ENCODE measurements at places on chromosomes 6 and 20.

DNA sequence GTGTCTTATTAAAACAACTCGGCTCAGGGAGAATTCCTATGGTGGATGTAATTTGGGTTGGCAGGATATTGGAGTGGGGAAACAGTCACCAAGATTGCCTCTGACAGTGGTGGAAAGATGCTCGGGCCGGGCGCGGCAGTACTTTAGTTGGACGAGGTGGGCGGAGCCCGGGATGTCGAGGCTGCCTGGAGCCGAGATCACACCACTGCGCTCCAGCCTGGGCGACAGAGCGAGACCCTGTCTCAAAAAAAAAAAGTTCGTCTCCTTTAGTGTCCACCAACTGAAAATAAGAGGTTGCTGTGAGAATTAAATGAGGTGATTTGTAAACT lies 621 bp downstream of the NOL7 start:
- peak; percentile 9 for DNase-seq

- no peak for DNase-seq
These were observed 1.1 kb upstream of the SAMD5 start for GRCh38 chr6:147507162-147508041.

DNA sequence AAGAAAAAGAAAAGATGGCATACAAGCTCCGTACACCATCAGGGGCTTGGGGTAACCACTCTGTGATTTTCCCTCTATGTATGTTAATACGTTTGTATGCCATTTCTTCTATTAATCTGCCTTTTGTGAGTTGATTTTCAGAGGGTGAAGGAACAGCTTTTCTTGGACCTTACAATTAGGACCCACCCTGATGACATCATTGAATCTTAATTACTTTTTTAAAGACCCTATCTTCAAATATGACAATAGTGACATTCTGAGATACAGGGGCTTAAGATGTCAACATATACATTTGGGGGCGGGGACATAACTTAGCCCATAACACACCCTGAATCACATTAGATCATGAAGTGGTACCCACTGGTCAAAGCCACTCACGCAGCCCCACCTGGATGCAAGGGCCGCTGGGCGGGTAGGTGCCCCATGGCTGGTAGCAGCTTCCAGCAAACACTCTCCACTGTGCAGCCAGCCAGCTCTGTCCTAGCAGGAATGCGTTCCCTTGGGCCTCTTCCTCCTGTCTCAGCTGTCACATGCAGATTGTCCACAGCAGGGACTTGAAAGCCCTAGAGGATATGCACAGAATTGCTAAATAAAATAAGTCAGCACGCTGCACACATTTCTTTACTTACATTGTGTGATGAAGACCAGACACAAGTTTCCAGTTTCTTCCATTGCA lies 74.5 kb downstream of the FOXF2 start:
- no peak for DNase-seq

GRCh38 chr6:147060636-147061035 lies 143.6 kb upstream of the STXBP5 start:
- DNase-seq, result no peak

DNA sequence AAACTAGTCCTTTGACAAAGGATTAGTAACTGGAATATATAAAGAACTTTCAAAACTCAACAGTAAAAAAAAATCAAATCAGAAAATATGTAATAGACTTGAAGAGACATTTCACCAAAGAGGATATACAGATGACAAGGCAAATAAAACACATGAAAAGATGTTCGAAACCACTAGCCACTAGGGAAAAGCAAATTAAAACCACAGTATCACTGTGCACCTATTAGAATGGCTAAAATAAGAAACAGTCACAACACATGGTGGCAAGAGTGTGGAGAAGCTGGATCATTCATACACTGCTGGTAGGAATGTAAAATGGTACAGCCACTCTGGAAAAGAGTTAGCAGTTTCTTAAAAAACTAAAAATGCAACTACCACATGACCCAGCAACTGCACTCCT lies 14.9 kb downstream of the ZBTB2 start:
- no peak for DNase-seq

- no peak for DNase-seq
These were observed 38.7 kb downstream of the TGM2 start for GRCh38 chr20:38126146-38126921.

- no peak for DNase-seq
These were observed 8.7 kb downstream of the MAFB start for GRCh38 chr20:40680161-40680959.

- no peak for DNase-seq
These were observed 156.1 kb downstream of the SLC35B3 start for GRCh38 chr6:8279041-8279805.

DNA sequence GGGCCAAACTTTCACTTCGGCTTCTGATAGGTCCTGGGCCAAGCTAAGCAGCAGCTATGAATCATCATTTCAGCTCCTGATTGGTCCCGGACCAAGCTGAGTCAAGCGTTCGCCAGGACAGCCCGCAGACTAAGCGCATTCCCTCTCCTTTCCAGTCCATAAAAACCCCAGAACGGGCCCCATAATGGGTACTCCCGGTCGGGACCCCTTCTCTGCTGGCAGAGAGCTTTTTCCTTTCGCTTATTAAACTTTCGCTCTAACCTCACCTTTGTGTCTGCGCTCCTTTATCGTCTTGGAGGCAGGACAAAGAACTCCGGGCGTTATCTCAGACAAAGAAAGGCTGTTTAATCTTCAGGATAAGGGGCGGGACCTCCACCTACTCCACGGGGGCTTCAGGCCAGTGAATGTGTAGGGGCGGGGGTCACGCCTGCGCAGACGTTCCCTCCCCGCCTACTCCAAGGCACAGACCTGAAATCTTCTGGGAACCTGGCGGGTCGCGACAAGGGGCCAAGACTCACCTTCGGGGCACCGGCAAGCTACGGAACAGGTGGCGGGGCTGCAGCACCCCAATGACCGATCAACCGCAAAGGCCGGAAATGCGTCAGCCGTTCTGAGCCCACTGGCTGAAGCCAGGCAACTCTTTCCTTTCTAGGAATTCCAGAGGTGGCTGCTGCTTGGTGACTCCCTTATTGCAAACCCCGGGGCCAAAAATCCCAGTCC lies at the start of gene ZSCAN31:
TSS of gene ZSCAN31 (minus strand) at position 585 of the 720 bp plus-strand sequence. CDS start 6,465 bp downstream, outside the sequence.
- peak; percentile 37 for DNase-seq

All from activated CD4-positive, CD25-positive, alpha-beta regulatory T cell (primary cell).